ENCODE measurements at places on chromosomes 13 and 19.

GRCh38 chr19:35352177-35352447, 4.4 kb downstream of the FFAR1 start:
- DNase-seq = no peak

DNA sequence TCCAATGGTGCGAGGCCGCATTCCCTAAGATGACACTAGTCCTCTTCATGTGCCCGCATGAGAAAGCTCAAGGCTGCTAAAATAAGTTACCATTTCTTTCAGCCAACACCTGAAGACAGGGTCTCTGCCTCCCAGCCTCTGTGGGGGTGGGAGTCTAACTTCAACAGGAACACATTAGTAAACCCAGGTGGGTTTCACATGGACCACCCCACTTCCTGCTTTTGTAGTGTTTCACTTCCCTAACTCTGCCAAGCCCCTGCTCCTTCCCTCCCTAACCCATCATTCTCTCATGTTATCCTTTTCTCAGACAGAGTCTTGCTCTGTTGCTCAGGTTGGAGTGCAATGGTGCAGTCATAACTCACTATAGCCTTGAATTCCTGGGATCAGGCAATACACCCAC, 783.6 kb downstream of the UQCRFS1 start:
- no peak for DNase-seq

DNA sequence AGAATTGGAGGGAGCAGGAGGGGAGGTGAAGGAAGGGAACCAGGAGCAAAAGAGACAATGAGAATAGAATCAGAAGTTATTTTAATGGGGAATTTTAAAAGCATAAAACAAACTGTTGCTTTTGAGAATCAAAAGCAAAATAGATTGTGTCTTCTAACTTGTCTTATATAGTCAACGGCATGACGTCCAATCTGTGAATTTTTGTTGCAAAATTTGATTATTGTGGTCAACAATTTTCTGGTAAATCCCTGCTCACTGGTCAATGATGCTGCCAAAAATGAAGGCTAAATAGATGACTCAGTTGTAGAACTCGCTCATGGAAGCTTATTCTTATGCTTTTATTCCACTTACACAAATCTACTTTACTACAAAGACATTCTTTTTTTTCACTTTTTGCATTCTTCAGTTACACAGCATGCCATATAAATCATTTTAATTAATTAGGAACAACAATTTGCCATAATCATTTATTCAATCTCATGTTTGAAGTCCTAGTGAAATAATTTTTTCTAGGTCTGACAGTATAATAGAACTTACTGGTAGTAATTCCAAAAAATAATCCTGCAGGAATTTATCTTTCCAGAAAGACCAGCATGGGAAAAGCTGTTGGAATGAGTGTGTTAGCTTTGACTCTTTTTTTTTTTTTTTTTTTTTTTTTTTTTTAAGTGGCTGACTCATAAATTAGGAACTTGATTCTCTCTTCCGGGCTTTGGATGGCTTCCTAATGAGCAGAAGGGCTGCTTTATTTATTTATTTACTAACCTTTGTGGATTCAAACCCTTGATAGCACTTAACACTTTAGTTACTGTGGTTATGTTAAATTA, 256.9 kb downstream of the SPRY2 start:
- DNase-seq = peak; percentile 98

GRCh38 chr13:32408296-32409000, 19.5 kb downstream of the N4BP2L1 start:
- no peak for DNase-seq

GRCh38 chr19:15318241-15318691, 14.1 kb downstream of the BRD4 start:
- no peak for DNase-seq

- DNase-seq = no peak
Measured at GRCh38 chr13:23630349-23631093, 60.3 kb downstream of the TNFRSF19 start.

DNA sequence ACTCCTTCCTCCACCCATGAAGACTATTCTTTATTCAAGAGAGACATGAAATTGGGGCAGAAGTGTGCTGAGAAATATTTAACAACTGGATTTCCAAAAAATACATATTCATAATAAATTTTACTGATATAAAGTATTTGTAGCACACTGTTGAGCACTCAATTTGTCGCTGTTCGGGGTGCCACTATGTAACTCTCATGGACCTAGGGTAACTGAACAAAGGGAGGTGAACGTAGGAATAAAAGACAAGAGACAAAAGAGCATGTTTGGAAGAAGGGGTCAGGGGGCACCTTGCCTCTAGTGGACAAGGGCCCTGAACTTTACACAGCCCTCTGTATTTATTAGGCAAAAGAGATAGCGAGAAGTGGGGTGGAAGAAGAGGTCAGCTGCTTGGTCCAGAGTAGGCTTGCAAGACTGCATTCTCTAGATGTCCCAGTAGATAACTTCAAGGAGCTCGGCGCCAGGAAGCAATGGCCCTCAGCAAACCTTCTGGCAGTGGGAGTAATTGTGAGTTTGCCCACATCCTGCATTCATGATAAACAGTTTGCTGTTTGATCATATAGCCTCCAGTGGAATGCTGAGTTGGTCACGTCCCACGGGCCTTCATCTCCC, 4.5 kb upstream of the ZNF175 start:
- DNase-seq = no peak

- DNase-seq = peak; percentile 48
Measured at GRCh38 chr19:55304279-55304978, 20.6 kb downstream of the BRSK1 start.

GRCh38 chr13:112800057-112800456, 110.2 kb downstream of the ATP11A start:
- no peak for DNase-seq
